Tracheal epithelial cell (primary cell): ENCODE measurements at places on chromosomes 12 and 14. TPM values are rescaled to one million over a fixed set of nuclear protein-coding genes. Genes with fewer than 3 reads are reported as not detected.

RBMS2 gene
- 16.0 and 17.6 TPM in 2 replicates for total RNA-seq

ARMH4 gene
- 1.4 TPM in 1 of 2 replicates, not detected in the other for total RNA-seq

FAR2 gene
- total RNA-seq = 0.85 and 3.9 TPM in 2 replicates

RHOJ gene
- 0.21 and 0.24 TPM in 2 replicates for total RNA-seq
